ENCODE measurements at places on chromosomes 7 and 10.
A peak's percentile ranks its signal among the peaks of the same experiment; 100 is the strongest.

- no peak for DNase-seq
Observed at GRCh38 chr10:71600849-71601248, 118.7 kb downstream of the C10orf105 start.

- DNase-seq, result no peak
Observed at GRCh38 chr7:68200051-68200670, 1203.5 kb downstream of the TYW1 start.

- no peak for DNase-seq
Observed at GRCh38 chr7:94658826-94659225, 2.9 kb upstream of the SGCE start.

DNA sequence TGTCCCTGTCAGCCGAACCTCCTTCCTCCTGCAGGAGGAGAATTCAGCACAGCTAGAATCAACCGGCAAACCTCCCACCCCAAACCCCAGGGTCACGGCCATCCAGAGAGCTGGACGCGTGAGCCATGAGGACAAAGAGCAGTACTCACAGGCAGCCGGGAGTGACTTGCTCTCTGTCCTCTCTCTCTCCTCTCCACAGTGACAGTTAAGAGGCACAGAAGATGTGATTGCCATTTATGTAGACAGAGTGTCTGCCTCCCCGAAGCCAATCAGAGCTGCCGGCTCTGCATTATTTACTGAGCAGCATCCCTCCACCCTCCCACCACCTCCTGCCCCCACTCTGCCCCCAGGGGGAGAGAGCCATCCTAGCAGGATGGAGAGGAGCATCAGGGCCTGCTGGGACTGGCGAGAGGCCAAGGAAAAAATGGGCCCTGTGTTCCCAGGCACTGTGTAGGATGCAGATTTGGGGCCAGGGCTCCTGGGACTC, 4.3 kb downstream of the DDC start:
- DNase-seq, result no peak

DNA sequence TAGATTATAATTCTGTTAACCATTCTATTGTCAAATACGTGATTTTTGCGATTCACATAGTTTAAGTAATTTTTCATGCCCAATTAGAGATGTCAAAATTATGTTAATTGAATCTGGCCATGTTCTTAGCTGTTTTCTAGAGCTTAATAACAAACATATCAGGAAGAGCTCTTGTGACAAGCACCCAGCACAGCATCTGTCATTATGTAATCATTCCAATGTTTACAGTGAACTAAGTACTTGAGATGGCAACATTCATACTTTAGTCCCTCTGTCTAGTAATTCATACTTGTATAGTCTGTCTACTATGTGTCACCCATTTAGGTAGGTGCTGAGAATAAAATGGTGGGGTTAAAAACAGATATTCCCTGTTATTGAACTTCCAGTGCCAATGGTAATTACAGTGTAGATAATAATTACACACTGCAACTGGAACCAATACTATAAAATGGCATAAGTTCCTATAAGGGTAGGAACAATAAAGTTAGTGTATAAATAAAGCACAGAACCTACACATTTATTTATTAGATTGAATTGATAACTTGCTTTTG, 55.2 kb downstream of the ZEB1 start:
- DNase-seq, result no peak

DNA sequence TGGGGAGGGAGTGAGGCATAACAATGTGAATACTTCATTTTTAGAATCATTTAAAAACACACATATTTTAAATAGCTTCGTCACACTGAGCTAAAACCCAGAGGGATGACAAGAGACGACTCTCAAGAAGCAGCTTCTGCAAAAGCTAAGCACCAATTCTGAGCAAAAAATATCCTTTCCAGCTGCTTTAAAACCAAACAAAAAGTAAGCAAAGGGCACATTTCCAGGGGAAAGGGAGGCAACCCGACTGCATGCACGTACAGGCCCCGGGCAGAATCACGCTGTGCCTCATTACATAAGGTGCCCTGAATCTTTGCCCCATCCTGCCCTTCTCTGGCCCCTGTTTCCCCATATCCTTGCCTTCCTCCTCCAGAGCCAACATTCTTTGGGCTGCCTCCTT, 78.4 kb downstream of the DGKI start:
- no peak for DNase-seq

DNA sequence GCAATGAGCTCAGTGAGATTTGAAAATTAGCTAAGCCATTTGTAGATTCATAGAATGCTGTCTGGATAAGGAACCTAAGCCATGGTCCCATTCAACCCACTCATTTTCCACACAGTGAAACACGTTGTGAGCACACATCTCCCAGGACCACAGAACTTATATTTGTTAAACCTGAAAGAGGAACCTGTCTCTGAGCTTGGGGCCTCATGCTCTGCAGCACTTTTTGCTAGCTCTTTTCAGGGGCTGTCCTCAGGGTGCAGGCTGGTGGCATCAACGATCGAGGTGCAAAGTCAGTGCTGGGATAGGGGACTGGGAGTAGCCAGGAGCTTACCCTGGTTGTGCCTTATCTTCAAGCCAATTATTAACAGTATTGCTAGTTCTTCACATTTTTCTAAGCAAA, 11.9 kb downstream of the HECW1 start:
- DNase-seq, result no peak

DNA sequence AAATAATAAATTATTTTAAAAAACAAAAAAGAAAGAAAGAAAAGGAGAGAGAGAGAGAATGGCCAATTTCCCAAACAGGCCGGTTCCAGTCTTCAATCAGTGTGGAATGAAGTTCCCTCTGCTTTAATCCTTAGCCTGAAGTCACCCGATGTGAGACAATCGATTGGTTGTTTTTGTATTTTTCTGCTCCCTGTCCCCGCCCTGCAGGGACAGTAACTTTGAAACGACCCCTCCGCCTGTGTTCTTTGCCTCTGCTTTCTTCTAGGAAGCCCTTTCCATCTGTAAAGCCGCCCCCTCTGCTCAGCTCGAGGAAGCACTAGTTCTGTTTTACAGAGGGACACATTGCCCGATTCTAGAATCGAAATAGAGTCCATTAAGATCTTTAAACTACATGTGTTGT, 33.4 kb downstream of the FOXL3 start:
- no peak for DNase-seq

- DNase-seq, result no peak
Observed at GRCh38 chr7:32243687-32244290, 173.6 kb upstream of the PDE1C start.

DNA sequence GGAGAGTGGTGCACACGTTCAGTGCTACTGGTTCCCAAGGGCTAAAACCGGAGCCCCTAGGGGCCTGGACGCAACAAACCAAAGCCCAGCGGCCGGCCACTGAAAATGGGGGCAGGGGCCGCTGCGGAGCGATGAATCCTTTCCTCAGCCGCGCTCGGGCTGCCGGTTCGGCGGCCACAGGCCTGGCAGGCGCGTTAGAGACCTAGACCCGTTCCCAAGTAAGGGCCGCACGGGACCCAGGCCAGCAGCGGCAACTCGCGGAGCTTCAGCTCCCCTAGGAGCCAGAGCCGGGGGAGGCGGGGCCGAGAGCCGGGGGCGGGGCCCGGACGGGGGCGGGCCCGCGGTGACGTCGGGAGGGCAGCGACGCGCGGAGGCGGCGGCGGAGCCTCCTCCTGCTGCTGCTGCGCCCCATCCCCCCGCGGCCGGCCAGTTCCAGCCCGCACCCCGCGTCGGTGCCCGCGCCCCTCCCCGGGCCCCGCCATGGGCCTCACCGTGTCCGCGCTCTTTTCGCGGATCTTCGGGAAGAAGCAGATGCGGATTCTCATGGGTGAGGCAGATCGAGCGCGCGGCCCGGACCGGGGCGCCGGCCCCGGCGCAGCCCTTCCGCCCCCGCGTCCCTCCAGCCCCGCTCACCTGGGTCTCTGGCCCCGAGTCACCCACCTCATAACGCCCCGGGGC, at the start of gene ARF5:
TSS of gene ARF5 (plus strand) at position 393 of the 678 bp plus-strand sequence. CDS start at position 481, 88 bp downstream.
- DNase-seq, result peak; percentile 83

DNA sequence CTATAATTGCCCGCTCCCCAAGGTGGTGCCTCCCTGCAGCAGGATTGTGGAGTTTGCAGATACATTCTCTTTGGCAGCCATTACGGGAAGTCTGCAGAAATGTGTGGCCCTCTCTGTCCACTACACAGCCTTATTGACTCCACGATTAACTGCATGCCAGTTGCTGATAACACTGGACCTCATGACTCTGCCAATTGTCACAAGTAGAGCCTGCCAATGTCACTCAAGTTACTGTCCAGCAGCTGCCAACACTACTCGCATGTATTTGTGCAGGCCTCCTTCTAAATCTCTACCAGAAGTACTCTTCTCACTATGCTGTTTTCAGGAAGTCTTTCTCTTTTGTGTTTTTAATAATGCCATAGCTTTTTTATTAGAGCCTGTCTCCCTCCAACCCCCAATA, 128.8 kb downstream of the PPP1R3A start:
- DNase-seq, result no peak

DNA sequence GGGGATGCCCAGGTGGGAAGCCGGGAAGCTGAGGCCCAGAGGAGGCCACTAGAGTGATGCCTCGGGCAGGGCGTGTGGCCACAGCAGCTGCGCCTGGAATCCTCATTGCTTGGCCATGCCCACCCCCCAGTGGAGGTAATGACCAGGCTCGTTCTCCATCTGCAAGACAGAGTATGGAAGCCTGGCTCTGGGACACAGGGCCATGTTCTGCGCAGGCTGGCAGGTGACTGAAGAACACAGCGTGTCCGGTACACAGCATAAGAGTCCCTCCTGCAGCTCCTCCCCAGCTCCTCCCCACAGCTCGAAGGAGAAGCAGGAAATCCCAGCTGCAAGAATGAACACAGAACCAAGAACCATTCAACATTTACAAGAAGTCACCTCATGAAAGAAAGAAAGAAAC, 64.8 kb downstream of the SMURF1 start:
- DNase-seq, result no peak

- DNase-seq, result no peak
Observed at GRCh38 chr7:21984042-21984441, 38.3 kb upstream of the CDCA7L start.

- DNase-seq, result no peak
Observed at GRCh38 chr10:36612436-36612835, 513.0 kb upstream of the ANKRD30A start.

- no peak for DNase-seq
Observed at GRCh38 chr10:28120795-28121194, 121.9 kb upstream of the ODAD2 start.

- DNase-seq, result no peak
Observed at GRCh38 chr7:46932306-46932675, 649.6 kb downstream of the TNS3 start.

DNA sequence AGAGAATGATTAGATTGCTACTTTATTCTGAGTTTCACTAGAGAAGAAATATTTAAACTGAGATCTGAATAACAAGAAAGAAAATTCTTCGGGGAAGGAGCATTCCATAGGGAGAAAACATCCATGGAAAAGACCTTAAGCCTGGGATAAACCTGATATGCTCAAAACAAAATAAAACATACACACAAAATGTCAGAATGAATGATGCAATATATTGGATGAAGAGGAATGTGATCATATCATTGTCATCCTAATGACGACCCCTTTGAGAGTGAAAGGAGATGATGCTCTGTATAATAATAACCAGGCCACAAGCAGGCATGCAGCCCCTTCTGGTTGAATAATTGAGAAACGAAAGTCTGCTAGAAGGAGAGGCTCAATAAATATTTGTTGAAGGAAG, 882.4 kb downstream of the NRG3 start:
- DNase-seq, result no peak

- no peak for DNase-seq
Observed at GRCh38 chr7:119825091-119825655, 447.8 kb upstream of the KCND2 start.

DNA sequence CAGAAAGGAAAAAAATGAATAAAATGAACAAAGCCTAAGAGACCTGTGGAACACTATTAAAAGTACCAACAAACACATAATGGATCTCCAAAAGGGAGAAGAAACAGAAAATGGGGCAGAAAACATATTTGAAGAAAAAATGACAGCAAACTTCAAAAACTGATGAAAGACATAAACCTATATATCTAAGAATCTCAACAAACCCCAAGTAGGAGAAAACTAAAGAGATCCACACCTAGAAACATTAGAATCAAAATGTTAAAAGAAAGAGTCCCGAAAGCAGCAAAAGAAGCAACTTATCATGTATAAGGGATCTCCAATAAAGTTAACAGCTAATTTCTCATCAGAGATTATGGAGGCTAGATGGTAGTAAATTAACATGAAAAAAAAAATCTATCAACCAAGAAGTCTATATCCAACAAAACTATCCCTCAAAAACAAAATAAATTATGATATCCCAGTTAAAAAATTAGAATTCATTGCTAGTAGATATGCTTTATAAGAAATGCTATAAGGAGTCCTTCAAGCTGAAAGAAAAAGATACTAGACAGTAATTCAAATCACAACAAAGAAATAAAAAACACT, 68.0 kb downstream of the DNAJC1 start:
- no peak for DNase-seq

- no peak for DNase-seq
Observed at GRCh38 chr7:78493401-78493800, 694.8 kb downstream of the PHTF2 start.

DNA sequence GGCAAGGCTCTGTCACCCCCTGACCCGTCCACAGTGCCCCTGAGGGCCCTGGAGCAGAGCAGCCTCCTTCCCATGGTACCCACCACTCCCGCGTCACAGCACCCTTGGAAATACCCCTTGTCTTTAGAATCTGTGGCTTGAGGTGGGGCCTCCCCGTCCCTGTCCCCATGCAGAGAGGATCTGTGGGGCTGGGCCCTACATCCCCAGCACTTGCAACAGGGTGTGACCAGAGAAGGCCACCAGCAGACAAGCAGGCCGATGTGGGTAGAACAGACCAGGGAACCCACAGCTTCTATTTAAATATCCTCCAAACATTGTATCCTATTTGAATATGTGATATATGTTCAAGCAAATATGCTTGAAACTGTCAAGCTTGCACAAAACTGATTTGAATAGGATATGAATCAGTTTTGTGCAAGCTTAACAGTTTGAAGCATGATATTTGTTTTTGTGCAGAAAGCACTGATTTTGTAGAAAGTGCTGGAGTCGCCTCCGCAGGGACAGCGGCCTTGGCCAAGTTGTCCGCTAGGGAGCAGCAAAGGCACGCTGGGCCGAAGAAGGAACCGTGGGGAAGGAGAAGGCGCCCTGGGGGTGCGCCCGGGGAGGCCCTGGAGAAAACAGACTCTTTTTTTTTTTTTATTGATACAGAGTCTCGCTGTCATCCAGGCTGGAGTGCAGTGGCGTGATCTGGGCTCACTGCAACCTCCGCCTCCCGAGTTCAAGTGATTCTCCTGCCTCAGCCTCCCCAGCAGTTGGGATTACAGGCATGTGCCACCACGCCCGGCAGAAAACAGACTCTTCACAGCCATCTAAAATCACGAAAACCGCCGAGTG, 2.2 kb downstream of the CFAP46 start:
- peak; percentile 47 for DNase-seq
